ENCODE measurements at places on chromosomes 1 and 21. TPM values are rescaled to one million over a fixed set of nuclear protein-coding genes. Genes with fewer than 3 reads are reported as not detected.

Gene OR2M3
- not detected for total RNA-seq

Gene LAPTM5
- 2.2 TPM for total RNA-seq

Gene NUP210L
- total RNA-seq, result not detected

Gene GABRD
- total RNA-seq, result not detected

Gene PTGER3
- 0.75 TPM for total RNA-seq

Gene MARK1
- 5.4 TPM for total RNA-seq

Gene CRABP2
- 77.1 TPM for total RNA-seq

Gene RNU11
- total RNA-seq, result not detected

Gene RYR2
- total RNA-seq, result 0.63 TPM

Gene BNIPL
- total RNA-seq, result not detected

Gene LAX1
- total RNA-seq, result 0.06 TPM

Gene PPM1J
- total RNA-seq, result 7.7 TPM

Gene AMY1B
- total RNA-seq, result not detected

Gene PRAMEF20
- not detected for total RNA-seq

Gene CYB5RL
- total RNA-seq, result 2.8 TPM

Gene RCAN1
- 19.6 TPM for total RNA-seq

Gene ATF6
- total RNA-seq, result 20.6 TPM

Gene RNU1-4
- under 0.01 TPM for total RNA-seq

Data from epithelial cell of proximal tubule (primary cell).